ENCODE measurements at places on chromosomes 4 and X.

GRCh38 chrX:69178592-69178991, 13.3 kb upstream of the PJA1 start:
- no peak for DNase-seq

DNA sequence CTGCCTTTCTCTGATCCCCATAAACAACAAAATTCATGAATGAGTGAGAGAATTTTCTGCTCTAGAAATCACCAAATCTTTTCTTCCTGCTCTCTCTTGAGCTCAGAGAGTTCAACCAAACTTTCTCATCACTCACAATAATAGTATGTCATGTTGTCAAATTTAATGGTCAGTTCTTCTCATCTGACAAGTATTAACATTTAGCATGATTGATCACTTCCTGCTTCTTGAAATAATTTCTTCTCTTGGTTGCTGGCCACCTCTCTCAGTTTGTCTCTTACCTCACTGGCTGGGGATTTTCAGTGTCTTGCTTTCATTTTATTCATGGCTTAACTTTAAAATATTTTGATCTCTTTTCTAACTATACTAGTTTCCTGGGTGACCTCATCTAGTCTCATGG, 25.5 kb upstream of the FGF5 start:
- DNase-seq, result no peak

DNA sequence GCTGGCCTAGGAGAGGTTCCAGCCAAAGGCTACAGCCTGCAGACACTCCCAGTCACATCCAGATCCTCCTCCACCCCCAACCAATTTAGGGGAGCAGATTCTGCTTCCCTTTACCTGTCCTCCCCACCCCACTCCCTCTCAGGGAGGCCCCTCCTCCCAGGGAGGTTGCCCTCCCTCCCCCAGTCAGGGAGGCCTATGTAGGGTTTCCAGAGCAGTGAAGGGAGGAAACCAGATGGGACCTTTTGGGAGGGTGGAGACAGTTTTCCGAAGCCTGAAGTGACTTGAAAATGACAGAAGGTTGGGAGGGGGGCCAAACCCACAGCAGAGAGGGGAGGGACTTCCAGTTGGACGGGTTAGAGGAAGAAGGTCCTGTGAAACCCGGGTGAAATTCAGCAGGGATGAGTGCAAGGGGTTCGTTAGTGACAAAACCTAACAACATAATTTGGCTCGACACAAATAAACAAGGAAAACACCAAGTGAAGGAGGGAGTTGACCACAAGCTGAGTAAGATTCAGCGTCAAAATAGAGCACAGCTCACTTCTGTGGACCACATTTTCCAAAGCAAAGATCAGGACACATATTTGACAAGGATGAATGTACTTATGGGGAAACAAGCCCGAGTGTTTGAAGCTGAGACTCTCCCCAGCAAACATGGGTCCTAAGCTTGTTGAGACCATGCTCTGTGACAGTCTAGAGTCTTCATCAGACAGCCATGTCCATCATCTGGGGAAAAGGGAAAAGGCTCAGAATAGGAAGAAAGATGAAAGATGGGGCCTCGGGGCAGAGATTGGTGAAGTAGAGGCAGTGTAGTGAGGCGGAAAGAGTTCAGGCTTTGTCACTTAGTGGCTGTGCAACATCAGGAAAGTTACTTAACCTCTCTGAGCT, 46.4 kb downstream of the PRPS1 start:
- DNase-seq, result no peak

DNA sequence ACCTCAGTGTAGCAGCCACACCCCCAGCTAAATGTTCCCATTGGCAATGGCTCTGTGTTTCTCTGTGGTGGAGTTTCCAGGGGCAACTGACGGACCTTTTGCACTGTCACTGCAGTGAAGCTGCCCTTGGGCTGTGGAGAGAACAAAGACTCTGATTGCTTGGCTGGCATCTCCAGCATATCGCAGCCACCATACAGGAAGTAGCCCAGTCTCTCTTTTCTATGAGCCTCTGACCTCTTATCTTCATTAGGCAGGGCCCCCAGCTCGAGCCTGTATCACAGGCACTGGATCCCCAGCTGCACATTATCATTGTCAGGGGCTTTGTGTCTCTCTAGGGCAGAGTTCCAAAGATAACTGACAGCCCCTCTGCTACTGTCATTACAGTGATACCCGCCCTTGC, 483.5 kb downstream of the ARAP2 start:
- DNase-seq, result no peak

DNA sequence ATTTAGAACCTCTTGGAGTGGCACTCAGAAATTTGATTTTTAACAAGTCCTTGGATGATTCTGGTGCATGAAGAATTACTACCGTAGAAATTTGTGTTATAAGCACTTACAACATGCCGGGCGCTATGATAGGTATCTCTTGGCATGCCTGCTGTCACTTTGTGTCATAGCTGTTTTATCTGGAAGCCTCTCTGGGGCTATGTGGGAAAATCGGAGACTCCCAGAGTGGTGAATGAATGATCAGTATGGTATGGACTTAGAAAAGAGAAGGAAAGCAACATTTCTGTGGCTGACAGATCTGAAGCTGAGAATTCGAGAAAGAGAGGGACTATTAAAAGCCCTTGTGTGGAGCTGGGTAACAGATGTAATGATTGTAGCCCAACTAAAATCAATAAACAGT, 177.4 kb upstream of the MAMLD1 start:
- no peak for DNase-seq

DNA sequence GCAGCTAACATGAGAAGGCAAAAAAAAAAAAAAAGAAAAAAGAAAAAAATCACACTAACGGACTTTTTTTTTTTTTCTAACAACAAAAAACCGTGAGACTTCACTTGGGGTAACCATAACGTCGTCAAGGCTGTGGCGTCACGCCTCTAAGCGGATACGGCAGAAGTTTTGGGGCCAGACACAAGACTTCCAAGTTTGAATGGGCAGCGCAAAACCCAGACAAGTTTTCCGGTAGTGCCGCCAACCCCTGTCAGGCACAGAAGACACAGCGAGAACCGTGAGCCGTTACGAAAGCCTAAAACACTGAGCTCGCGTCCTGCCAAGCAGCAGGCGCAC, 556 bp upstream of the SMARCA5 start:
- no peak for DNase-seq

DNA sequence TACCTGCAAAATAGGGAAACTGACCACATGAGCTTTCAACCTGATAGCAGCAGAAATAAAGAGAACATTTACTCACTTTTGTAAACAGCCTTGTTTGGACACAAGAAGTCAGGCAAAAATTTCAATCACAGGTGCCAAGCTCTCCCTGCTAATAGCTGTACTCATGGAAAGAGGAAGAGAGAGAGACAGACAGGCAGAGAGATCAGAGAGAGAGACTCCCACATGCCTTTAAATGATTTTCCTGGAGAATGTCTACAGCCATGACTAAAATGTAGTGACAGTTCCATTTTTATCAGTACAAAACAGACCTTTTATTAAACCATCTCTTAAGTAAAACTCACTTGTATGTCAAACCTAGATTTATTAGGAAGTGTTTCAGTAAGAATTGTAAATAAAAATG, 752.9 kb downstream of the TRAM1L1 start:
- no peak for DNase-seq

GRCh38 chrX:148552775-148553174, 52.4 kb downstream of the AFF2 start:
- DNase-seq, result no peak

- no peak for DNase-seq
These were observed 12.0 kb downstream of the PBDC1 start for GRCh38 chrX:76184891-76185290.

- no peak for DNase-seq
These were observed 66.5 kb downstream of the ACOX3 start for GRCh38 chr4:8373973-8374545.

GRCh38 chr4:24775032-24775605, 20.3 kb upstream of the SOD3 start:
- DNase-seq, result no peak
